ENCODE measurements at places on chromosomes 4 and X. TPM values are rescaled to one million over a fixed set of nuclear protein-coding genes. Genes with fewer than 3 reads are reported as not detected.

The TRIM75 gene
- not detected for polyA plus RNA-seq

The MAP7D3 gene
- 4.6 TPM for polyA plus RNA-seq

The TRIM61 gene
- 1.5 TPM for polyA plus RNA-seq

The AFP gene
- polyA plus RNA-seq: not detected

The SSX4 gene
- not detected for polyA plus RNA-seq

The GPR50 gene
- polyA plus RNA-seq: not detected
